ENCODE measurements at places on chromosomes 2 and 18.

DNA sequence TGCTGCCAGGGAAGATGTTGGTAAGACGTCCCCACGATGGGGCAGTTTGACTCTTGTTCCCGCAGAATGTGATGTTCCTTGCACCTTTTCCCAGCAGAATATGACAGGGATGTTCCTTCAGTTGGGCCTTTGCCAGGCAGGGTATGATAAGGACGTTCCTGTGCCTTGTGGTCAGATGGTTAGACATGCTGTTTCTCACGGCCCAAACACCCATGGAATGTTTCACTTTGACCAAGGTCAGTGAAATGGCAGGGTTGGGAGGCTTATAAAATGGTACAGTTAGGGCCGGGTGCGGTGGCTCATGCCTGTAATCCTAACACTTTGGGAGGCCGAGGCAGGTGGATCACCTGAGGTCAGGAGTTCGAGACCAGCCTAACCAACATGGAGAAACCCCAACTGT lies 40.3 kb upstream of the YPEL5 start:
- no peak for DNase-seq

DNA sequence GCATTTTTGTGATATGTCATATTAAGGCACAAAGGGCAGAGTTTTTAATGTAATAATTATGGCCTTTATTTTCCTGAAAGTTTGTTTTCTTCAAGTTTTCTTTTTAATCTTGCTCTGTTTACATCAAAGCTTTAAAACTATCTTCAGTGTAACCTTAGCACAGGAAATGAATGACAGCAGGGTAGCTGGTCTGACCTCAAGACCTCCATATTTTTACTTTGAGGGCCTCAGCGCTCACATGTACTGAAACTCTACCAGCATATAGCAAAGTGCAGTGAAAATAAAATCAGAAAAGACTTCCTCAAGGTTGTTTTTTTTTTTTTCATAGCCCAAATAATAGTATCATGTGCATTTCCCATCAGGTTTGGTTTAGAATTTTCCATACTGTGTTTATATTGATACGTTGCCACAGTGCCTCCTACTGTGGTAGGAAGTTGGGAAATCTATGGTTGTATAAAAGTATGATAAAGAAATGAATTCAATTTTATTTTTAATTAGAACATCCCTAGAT lies 163.4 kb downstream of the UBE2E3 start:
- DNase-seq = no peak

- DNase-seq = no peak
Measured at GRCh38 chr2:40746191-40746590, 294.3 kb upstream of the SLC8A1 start.

DNA sequence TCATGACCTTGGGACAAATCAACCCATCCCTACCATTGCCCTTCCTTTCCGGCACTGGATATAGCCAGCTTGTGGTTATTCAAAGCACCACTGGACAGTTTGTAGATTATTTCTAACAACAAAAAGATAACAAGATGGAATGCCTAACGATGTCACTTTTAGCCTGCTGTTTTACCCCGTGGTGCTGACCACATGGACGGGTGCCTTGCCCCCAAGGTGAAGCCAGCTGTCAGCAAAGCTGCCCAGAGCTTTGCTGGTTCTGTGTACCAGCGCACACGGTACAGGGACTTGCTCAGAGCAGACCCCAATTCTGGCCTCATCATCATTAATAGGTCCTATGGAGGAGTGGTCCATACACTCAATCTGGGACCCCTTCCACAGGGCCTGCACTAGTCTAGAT lies 118.2 kb downstream of the MTCL1 start:
- no peak for DNase-seq

- no peak for DNase-seq
Measured at GRCh38 chr2:43128559-43128955, 97.8 kb downstream of the ZFP36L2 start.

- no peak for DNase-seq
Measured at GRCh38 chr18:48785091-48785614, 165.6 kb downstream of the SMAD7 start.

- DNase-seq = no peak
Measured at GRCh38 chr2:47262657-47263056, 107.5 kb upstream of the STPG4 start.

- DNase-seq = no peak
Measured at GRCh38 chr18:67661555-67661954, 145.0 kb upstream of the DSEL start.

GRCh38 chr2:17475286-17475685 lies 43.0 kb downstream of the RAD51AP2 start:
- DNase-seq = no peak

GRCh38 chr2:96887493-96888012 lies 17.7 kb upstream of the SEMA4C start:
- DNase-seq = no peak

- DNase-seq = no peak
Measured at GRCh38 chr18:56276466-56276865, 361.9 kb downstream of the TXNL1 start.

DNA sequence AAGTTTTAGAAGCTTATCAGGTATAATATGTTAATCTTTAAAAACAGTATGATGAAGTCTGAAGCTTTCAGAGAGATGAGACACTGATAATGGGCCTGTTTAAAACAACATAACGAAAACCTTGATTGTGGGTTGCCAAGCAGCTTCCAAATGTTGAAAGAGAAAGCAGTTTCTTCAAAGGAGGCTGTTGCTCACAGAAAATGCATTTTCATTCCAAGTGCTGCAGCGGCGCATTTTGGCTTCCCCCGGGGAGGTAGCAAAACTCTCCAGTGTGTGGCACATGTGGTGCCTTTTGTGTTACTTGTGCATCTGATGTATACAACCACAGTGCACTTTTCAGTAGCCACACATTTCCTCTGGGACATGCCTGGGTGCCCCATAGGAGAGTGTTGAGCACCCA lies 66.1 kb downstream of the TMEFF2 start:
- no peak for DNase-seq

GRCh38 chr2:197786010-197786877 lies 1.1 kb upstream of the BOLL start:
- peak; percentile 63 for DNase-seq

- peak; percentile 1 for DNase-seq
Measured at GRCh38 chr18:46624127-46624526, 32.9 kb downstream of the LOXHD1 start.

DNA sequence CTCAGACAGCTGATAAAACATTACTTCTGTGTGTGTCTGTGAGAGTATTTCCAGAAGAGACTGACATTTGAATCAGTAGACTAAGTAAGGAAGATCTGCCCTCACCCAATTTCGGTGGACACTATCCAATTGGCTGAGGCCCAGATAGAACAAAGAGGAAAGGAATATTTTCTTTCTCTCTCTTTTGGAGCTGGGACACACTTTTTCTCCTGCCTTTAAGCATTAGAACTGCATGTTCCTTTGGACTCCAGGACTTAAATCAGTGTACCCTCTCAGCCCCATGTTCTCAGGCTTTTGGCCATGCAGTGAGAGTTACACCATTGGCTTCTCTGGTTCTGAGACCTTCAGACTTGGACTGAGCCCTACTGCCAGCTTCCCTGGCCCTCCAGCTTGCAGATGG lies 3.3 kb upstream of the SRBD1 start:
- no peak for DNase-seq

GRCh38 chr2:10865841-10866240 lies 45.9 kb upstream of the KCNF1 start:
- no peak for DNase-seq

- DNase-seq = no peak
Measured at GRCh38 chr18:67864677-67865340, 348.3 kb upstream of the DSEL start.

DNA sequence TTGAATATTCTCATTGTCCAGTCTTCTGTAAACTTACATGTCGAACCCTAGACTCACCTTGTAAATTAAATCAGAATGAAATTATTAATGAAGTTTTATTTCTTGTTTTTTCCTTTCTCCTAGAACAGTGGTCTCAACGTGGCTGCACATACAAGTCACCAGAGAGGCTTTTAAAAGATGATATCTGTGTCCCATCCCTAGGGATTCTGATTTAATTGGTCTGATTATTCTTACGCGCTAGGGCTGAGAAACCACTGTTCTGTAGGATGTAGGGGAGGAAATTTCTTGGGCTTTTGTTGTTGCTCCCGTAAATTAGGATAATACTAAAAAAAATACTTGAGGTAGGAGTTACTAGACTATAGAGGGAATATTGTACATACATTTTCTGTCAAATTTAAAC lies 32.1 kb downstream of the PPM1B start:
- DNase-seq = no peak

GRCh38 chr18:986051-986450 lies 81.4 kb downstream of the ADCYAP1 start:
- DNase-seq = no peak

GRCh38 chr2:231068525-231069222 lies 12.0 kb downstream of the PSMD1 start:
- DNase-seq = no peak

DNA sequence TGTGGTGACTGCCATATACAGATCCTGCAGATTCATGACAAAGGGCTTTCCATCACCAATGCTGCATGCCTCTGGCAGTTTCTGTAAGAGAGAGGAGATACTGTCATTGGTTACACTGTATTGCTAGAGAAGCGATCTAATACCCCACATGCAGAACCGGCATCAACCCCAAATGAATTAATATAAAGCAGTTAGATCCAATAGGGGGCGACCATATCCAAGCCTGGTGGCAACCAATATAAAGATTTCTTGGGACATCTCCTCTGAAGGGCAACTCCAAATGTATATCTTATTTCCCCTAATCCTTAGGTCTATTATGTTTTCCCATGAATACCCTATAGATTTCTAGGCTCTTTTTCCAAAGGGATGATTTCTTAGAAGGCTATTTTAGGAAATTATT lies 17.4 kb upstream of the IHH start:
- DNase-seq = no peak

- no peak for DNase-seq
Measured at GRCh38 chr2:220930271-220931076, 641.6 kb downstream of the EPHA4 start.

GRCh38 chr18:36284671-36285295 lies 12.7 kb upstream of the FHOD3 start:
- DNase-seq = peak; percentile 30

DNA sequence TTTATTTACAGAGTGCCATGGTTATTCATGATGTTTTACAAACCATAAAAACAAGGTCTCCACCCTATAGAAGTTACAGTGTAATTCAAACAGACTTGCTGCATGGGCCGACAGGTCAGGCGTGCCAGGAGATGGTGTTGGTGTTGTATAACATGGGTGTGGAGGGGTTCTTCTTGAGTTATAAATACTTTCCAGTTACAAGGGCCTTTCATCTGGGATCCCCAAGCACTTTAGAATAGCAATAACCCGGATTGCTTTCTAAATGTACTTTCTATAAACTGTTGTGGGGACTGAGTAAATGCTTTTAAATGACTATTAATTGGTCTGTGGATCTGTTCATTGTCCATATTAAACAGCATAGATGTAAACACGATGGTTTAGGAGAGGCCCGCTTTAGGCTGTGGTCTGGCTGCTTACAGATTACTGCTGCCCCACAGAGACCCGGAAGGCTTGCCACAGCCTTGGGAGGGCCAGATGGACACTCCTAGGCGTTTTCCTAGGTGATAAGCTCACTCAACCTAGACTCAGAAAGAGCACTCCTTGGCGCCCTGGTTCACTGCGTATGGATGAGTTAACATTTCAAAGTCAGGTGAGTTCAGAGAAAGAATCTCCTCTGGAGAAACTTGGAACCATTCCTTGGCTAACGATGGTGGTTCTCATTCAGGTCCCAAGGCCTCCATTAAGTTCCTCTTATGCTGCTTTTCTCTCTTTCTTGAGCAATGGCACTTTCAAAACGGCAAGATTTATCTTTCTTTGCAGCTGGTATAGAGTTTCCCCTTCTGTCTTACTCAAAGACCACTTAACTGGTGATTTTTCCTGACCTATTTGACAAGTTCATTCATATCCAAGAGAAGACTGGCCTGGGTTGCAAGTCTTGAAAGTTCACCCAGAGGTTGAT lies 3.6 kb upstream of the KIAA2012 start:
- DNase-seq = no peak

GRCh38 chr2:54053830-54054229 lies 61.6 kb upstream of the ACYP2 start:
- no peak for DNase-seq

GRCh38 chr18:2958819-2959298 lies 54.1 kb downstream of the LPIN2 start:
- no peak for DNase-seq

- DNase-seq = no peak
Measured at GRCh38 chr18:56139372-56139771, 499.0 kb downstream of the TXNL1 start.

- no peak for DNase-seq
Measured at GRCh38 chr2:129806990-129807389, 172.5 kb upstream of the RAB6C start.

DNA sequence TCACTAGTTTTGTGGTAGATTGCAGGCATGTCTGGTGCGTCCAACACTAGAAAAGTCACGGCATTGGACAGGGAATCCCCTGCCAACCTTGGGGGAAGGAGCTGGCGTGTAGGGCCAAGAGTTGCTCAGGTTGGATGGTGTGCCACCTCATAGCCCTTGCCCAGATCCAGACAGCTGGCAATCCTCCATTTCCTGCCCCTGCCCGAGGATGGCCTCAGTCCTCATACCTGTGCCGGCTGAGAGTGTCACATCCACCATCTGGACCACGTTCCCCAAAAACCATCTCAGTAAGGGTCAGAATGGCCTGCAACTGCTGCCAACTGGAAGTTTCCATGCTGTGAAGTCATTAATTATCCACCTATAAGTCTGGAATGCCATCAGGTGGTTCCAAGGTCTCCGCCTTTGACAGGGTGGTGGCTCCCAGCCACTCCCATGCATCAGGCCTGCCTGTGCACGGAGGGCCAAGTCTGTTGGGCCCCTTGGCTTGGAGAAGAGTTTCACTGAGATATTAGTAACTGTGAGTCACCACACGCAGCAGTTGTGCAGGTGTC lies 55.0 kb downstream of the IMPA2 start:
- no peak for DNase-seq

DNA sequence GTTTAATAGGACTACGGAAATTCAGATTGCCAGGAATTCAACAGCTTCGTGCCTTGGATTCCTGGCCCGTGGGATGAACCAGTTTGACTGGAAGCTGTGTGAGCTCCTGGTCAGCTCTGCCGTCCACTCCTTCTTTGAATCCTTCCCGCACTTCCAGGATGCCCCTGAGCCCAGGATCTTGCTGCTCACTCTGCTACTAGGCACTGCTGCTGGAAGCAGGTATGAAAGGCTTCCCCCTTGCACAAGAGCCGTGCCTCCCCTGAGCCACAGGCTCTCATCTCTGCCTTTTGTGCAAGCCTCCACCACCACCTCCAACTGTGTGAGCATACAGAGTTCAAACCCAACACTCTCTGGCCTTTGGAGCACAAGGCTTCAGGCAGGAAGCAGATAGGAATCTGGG lies 34.9 kb downstream of the EN1 start:
- DNase-seq = no peak
